ENCODE measurements at places on chromosomes 5 and 9.

DNA sequence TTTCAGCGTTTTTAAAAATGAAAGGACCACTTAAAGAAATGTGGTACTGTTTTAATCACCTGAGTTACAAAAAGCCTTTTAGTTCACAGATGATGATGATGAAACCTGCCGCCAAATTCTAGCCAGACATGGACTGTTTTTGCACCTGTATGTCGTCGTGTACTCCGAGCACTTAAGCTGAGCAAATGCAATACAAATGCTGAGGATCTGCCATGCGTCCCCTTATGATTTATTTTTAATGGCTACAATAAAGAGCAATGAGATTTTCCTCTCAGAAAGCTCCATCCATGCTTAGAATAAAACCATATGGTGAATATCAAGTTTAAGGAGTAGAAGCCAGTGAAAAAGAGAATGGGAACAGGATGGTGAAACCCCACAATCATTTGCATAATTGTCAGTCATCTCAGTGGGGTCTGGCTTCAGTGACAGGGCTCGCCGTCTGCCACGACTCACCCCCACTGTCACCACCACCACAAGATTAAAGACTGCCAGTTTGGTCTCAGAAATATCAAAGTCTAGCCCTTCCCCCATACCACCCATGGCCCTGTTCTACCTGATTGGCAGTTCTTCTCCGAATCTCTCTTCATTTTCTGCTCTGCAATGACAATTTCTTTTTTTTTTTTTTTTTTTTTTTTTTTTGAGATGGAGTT, 159.9 kb downstream of the GOLPH3 start:
- DNase-seq = no peak

- no peak for DNase-seq
Observed at GRCh38 chr5:96093340-96093739, 131.7 kb upstream of the ELL2 start.

DNA sequence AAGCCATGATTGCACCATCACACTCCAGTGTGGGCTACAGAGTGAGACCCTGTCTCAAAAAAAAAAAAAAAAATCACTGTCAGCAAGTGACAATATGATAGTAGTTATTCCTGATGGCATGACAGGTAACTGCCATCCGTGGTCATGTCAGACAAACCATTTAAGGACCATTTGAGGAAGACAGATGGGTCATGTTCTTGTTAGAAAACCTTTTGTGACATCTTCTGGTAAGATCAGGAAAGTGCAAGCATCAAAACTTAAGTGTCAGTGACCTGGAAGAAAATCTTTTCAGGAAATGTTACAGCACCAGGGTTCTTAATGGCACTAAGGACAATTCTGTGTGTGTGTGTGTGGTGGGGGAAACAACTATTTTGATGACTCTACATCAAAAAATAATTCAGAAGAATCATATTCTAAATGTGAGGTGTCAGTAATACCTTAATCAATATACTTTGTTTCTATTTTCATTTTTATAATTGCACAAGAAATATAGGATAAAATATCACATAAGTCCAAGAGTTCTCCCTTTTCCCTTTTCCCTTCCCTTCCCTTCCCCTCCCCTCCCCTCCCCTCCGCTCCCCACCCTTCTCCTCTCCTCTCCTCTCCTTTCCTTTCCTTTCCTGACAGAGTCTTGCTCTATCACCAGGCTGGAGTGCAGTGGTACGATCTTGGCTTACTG, 17.8 kb downstream of the SLC38A9 start:
- DNase-seq = no peak

- DNase-seq = no peak
Observed at GRCh38 chr9:93941493-93941892, 13.7 kb downstream of the BARX1 start.
